ENCODE measurements at places on chromosomes 2 and 18. TPM values are rescaled to one million over a fixed set of nuclear protein-coding genes. Genes with fewer than 3 reads are reported as not detected.

The GALNT5 gene
- total RNA-seq: 32.4 TPM

The CRYGC gene
- total RNA-seq: not detected

The POTEI gene
- total RNA-seq: not detected

The FNDC4 gene
- total RNA-seq: 18.3 TPM

The KCNG2 gene
- 6.4 TPM for total RNA-seq

The GLB1L gene
- total RNA-seq: 28.2 TPM

The NT5DC4 gene
- not detected for total RNA-seq

The SMAD2 gene
- total RNA-seq: 31.3 TPM

The SP5 gene
- total RNA-seq: not detected

The TBC1D8 gene
- 3.8 TPM for total RNA-seq

GRCh38 chr2:230913406-230914143, 11.5 kb downstream of the GPR55 start:
- H3K27me3 ChIP-seq: peaks cover 4% of the 10 kb centered on the region
- no peak overlapping the region for H3K4me3 ChIP-seq
- DNase-seq: no peak

DNA sequence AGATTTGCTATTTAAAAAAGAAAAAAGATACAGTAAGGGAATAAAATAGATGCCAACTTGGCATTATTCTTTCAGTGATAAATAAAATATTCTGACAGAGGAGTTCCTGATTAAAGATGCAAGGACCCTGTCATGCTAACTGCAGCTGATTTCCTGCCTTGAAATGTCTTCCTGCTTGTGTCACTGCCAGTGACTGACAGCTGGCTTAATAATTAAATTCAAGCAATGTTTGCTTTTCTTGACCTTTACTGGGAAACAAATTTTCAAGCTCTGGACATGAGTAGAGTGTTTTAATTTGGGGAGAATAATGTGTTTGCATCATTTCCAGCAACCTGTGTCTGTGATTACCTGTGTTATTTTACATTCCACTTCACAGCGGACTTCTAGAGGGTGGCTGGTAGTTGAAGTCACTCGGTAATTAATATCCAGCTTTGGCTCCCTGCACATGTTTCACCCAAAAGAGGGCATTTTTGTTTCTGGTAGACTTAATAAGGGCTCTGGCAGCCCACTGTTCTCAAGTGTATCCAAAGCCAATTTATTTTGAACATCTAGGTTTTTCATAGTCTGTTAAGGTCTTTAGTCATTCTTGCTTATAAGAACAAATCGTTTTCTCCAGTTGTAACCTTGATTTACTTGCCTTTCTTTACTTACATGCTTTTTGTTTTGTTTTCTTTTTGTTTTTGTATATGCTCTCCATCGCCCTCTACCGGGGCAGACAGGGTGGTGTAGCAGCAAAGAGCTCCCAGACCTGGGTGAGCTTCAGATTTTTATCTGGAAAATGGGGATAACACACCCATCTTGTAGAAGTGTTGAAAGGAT, 48.5 kb upstream of the PROKR1 start:
- no peaks in the 10 kb centered on the region for H3K27me3 ChIP-seq
- H3K4me3 ChIP-seq: no peak overlapping the region
- H3K4me1 ChIP-seq: no peaks in the 10 kb centered on the region
- H3K27ac ChIP-seq: no peak overlapping the region

DNA sequence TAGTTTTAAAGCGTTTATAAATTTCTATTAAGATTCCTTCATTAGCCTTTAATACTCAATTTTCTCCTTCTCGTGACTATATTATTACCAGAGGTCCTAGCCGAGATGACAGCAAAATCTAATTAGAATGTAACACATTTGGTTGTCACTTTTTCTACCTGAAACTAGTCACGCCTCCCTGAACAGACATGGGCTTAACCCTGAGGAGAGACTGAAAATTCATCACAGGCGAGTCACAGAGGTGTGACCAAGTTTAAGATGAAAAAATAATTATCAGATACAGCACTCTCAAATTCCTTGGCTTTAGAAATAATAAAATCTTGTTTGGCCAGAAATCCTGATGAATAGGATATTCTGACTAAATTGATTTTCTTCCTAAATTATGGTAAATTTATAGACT, 834.4 kb upstream of the SLC39A10 start:
- no peaks in the 10 kb centered on the region for H3K27me3 ChIP-seq
- DNase-seq: no peak
- H3K4me1 ChIP-seq: no peaks in the 10 kb centered on the region
- H3K36me3 ChIP-seq: no peaks in the 10 kb centered on the region
- no peak overlapping the region for H3K27ac ChIP-seq

- H3K36me3 ChIP-seq: no peaks in the 10 kb centered on the region
- DNase-seq: no peak
- no peaks in the 10 kb centered on the region for H3K4me1 ChIP-seq
- H3K4me3 ChIP-seq: no peak overlapping the region
- H3K27me3 ChIP-seq: no peaks in the 10 kb centered on the region
These were observed 155.1 kb downstream of the RND3 start for GRCh38 chr2:150332383-150332782.

GRCh38 chr2:216563646-216564045, 65.0 kb downstream of the RPL37A start:
- H3K4me1 ChIP-seq: peaks cover 3% of the 10 kb centered on the region
- H3K27ac ChIP-seq: no peak overlapping the region
- peak; percentile 72 for DNase-seq
- H3K36me3 ChIP-seq: no peaks in the 10 kb centered on the region

DNA sequence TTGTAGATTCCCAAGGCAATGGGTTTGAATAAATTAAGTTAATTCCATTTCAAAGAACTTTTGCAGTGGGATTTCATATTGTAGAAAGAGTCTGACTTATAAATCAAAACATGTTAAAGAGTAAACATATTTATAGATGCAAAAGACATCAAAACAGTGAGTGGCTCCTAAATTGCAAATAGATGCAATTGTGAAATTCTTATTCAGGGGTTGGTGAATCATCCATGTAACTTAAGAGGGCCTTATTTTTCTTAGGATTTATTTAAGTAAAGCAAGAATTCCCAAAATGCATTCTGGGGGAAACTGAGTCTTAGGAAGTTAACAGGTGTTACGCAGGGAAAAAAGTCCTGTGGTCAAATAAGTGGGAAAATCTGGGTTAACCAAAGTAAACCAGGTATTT, 11.3 kb downstream of the TANC1 start:
- no peak overlapping the region for H3K4me3 ChIP-seq
- H3K27me3 ChIP-seq: no peaks in the 10 kb centered on the region
- DNase-seq: no peak
- H3K27ac ChIP-seq: no peak overlapping the region
- peaks cover 2% of the 10 kb centered on the region for H3K4me1 ChIP-seq

- no peak overlapping the region for H3K4me3 ChIP-seq
- DNase-seq: no peak
- no peaks in the 10 kb centered on the region for H3K4me1 ChIP-seq
- H3K27ac ChIP-seq: no peak overlapping the region
- H3K27me3 ChIP-seq: no peaks in the 10 kb centered on the region
These were observed 25.8 kb downstream of the CASP10 start for GRCh38 chr2:201208563-201209252.

- no peaks in the 10 kb centered on the region for H3K27me3 ChIP-seq
- no peak overlapping the region for H3K27ac ChIP-seq
- no peak overlapping the region for H3K4me3 ChIP-seq
- H3K4me1 ChIP-seq: no peaks in the 10 kb centered on the region
- no peaks in the 10 kb centered on the region for H3K36me3 ChIP-seq
- no peak for DNase-seq
These were observed 306.2 kb upstream of the KCNJ3 start for GRCh38 chr2:154392256-154392655.

DNA sequence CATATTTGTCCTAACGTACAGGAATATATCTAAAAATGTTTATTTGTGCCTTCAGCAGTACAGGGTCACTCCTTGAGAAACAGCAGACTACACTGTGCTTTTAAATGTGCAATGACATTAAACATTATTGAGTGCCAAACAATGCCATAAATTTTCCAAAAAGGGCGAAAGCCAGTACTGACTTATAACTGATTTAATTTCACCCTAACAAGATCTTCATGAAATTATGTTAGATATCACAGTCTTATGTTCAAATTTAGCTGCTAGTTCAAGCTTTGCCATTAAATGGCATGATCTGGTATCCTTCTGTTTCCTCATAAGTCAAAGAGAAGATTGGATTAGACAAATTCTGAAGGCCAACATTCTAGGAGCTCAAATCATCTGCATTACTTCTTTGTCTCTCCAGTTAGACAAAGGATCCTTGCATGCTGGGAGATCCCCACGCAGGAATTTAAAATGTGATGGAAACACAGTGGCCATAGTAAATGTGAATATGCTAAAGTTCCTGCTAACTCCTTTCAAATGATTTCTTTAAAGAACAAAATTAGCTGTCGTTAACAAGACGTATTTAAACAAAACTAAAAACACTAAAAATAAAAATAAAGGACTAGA, 129.3 kb upstream of the STON1 start:
- no peak overlapping the region for H3K4me3 ChIP-seq
- DNase-seq: no peak
- H3K27ac ChIP-seq: no peak overlapping the region
- H3K36me3 ChIP-seq: no peaks in the 10 kb centered on the region
- H3K27me3 ChIP-seq: no peaks in the 10 kb centered on the region
